ENCODE measurements at places on chromosomes 1 and 21.

- DNase-seq, result no peak
Observed at GRCh38 chr1:7565099-7565750, 205.9 kb upstream of the VAMP3 start.

DNA sequence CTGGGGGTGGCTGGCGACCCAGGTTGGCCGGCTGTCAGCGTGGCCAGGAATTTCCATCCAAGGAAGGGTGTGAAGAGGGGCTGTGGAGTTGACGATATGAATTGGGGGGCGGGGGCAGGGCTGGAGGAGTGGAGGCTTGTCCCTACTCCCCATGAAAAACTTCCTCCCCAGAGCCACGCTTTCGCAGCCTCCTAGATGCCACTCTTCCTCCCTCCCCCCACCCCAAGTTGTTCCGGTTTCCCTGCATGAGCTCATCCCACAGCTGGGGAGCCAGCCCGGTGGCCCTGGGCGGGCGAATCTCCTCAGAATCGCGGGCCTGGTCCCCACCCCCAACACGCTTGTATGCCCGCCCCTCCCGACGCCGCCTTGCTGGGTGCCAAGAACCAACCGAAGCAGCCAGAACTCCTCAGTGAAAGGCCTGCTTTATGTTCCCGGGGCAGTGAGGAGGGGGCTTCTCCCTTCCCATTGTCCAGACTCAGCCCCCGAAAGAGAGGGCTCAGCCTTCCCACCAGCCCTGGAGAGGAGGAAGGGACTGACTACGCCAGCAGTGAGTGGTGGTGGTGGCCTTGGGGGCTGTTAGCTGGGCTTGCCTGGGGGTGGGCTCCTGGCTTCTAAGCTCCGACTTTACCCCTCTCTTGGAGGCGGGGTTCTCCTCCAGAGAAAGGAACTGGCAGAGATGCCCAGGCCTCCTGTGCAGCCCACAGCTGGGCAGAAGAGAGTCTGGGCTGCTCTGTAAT lies 1.8 kb upstream of the CSMD2 start:
- DNase-seq, result no peak

GRCh38 chr1:239337799-239338430 lies 48.5 kb upstream of the CHRM3 start:
- DNase-seq, result no peak

DNA sequence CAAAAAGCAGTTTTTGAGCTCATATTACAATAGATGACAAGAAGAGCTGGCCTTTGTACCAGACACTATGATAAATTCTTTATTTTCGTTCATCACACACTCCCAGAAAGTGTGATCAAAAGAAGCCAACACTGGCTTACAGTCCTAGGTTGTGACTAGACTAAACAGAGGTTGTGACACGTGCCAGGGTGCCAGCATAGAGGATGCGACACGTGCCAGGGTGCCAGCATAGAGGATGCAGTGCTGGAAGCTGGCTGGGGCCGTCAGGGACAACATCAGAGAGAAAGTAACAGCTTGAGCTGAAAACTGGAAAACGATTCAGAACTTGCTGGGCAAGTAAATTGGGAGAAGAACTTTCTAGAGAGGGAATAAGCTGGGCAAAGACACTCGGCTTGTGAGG lies 2.2 kb downstream of the MTARC1 start:
- DNase-seq, result no peak

DNA sequence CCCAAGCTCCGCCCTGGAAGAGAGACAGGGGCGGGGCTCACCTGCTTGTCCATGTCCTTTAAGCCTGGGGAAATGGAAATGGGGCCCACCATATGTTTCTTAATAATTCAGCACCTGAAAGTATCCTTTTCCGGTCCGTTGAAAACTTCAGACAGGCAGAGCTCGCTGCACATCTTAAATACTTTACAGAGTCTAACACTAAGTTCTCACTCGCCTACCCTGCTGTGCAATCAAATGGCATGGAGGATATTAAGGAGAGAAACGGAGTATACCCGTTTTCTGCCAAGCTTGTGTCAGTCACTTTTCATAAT lies 467 bp upstream of the CC2D1B start:
- no peak for DNase-seq

- DNase-seq, result no peak
Observed at GRCh38 chr1:30169269-30169668, 554.1 kb downstream of the MATN1 start.

DNA sequence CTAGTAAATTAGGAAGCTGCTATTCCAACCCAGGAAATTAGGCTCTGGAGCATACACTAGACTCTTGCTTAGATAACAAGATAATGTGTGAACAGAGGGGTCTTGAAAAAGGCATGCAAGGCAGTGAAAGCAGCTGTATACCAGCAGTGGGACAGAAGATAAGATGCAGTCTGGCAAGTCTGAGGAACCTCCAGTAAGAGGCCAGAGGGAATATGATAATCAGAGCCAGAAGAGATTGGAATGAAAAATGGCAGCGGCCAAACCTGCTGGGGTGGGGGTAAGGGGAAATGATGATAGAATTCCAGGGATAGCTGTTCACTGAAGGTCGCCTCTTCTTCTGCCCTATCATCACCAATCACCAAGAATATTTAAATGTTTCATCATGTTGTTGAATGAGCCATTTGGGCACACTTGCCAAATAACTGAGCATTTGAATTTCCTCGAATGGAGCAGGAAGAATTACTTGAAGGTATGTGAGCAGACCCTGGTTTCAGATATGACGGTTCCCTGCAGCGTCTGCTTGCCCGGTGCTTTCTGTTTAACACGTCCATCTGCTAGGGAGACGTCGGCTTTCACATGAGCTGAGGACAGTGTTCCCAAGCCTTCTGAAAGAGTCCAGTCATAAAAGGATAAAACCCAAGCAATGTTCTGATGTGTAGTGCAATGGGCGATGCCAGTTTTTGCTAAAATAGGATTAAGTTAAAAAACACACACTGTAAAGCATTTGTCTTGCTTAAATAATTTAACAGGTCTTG lies 173.3 kb downstream of the RWDD3 start:
- no peak for DNase-seq
